Dermis blood vessel endothelial cell (primary cell): ENCODE measurements at places on chromosomes 4 and X. TPM values are rescaled to one million over a fixed set of nuclear protein-coding genes. Genes with fewer than 3 reads are reported as not detected.

Gene MAGEB18
- total RNA-seq: not detected in 2 replicates

Gene PRDM8
- total RNA-seq: 1.2 TPM in 2 replicates

Gene CXorf49
- not detected in 2 replicates for total RNA-seq

Gene PF4V1
- 0.34 TPM in 1 of 2 replicates, not detected in the other for total RNA-seq

Gene GLUD2
- total RNA-seq: 1.1 and 2.6 TPM in 2 replicates

Gene RPL39
- 2,423 and 9,363 TPM in 2 replicates for total RNA-seq

Gene PHEX
- under 0.01 and 0.37 TPM in 2 replicates for total RNA-seq

Gene PCSK1N
- 0.17 and 0.42 TPM in 2 replicates for total RNA-seq

Gene BEX2
- 0.56 and 0.68 TPM in 2 replicates for total RNA-seq

Gene MTNR1A
- total RNA-seq: not detected in 2 replicates

Gene HPSE
- total RNA-seq: 6.6 and 12.0 TPM in 2 replicates

Gene SSX2B
- not detected in 2 replicates for total RNA-seq

Gene MORC4
- 11.1 and 14.7 TPM in 2 replicates for total RNA-seq

Gene HERC5
- total RNA-seq: 6.7 and 9.7 TPM in 2 replicates

Gene KCND1
- total RNA-seq: 0.34 and 0.79 TPM in 2 replicates

Gene GLRB
- 17.5 and 25.0 TPM in 2 replicates for total RNA-seq
